ENCODE measurements at places on chromosomes 12 and 14. TPM values are rescaled to one million over a fixed set of nuclear protein-coding genes. Genes with fewer than 3 reads are reported as not detected.

HVCN1 gene
- total RNA-seq = 8.8 TPM

DNA sequence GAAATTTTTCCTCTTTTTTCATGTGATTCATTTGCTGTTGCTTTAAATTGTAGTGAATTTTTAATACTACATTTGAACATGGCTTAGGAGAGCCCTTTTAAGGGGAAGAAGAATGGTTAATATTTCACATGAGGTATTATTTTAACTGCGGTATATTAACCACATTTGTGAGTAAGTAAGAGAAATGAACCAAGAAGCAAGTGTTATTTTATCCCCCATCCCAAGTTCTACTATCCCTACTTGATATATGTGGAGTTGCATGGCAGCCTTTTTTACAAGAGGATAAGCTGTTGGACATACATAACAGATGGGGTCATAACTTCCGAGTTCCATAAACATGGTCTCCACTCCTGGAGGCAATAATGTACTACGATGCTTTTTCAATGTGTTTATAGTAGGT is 623.3 kb downstream of the LRFN5 start:
- H3K36me3 ChIP-seq = no peaks in the 10 kb centered on the region
- DNase-seq = no peak
- H3K4me1 ChIP-seq = no peaks in the 10 kb centered on the region
- no peaks in the 10 kb centered on the region for H3K27me3 ChIP-seq
- no peak overlapping the region for H3K27ac ChIP-seq
- H3K4me3 ChIP-seq = no peak overlapping the region

- no peak overlapping the region for H3K27ac ChIP-seq
- DNase-seq = no peak
- no peaks in the 10 kb centered on the region for H3K36me3 ChIP-seq
- no peaks in the 10 kb centered on the region for H3K4me1 ChIP-seq
- peaks cover 35% of the 10 kb centered on the region for H3K27me3 ChIP-seq
- no peak overlapping the region for H3K4me3 ChIP-seq
Observed at GRCh38 chr14:69285661-69286255, 25.8 kb downstream of the GALNT16 start.

NANOG gene
- total RNA-seq = not detected

BMAL2 gene
- total RNA-seq = 2.0 TPM

STYK1 gene
- total RNA-seq = not detected

PTHLH gene
- total RNA-seq = not detected

DNA sequence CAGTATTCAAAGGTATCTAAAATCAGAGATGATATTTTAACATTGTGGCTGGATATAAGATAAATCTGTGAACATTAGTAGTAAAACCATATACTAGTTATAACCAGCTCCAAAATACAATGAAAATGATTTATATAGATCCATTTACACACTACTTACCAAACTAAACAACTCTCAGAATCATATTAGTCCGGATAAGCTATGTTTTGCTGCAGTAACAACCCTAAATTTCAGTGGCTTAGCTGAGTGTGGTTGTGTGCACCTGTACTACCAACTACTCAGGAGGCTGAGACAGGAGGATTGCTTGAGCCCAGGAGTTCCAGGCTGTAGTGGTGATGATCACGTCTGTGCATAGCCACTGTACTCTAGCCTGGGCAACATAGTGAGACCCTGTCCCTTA is 23.8 kb downstream of the ZDHHC17 start:
- H3K27me3 ChIP-seq = no peaks in the 10 kb centered on the region
- peaks cover 2% of the 10 kb centered on the region for H3K36me3 ChIP-seq
- no peak overlapping the region for H3K27ac ChIP-seq
- DNase-seq = no peak
- peaks cover 26% of the 10 kb centered on the region for H3K4me1 ChIP-seq

HOXC12 gene
- not detected for total RNA-seq

DNA sequence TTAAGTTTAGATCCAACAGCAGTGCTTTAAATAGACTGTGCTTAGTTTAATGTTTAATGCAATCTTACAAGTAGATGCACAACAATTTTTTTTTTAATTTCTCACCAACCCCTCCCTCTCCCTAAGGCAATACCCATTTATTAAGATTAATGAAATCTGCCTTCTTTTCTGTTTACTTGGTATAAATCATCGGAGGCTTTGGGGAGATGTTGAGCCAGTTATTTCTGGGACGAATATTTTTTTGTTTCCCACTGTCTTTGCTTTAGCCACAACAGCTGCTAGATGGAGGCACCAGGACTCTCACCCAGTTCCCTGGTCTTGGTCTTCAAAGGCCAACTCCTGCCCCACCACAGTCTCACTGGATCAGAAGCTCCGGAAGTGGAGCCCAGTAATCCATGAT is 113.4 kb downstream of the PLXNC1 start:
- H3K4me3 ChIP-seq = peak overlapping the region; percentile 93
- peak overlapping the region; percentile 98 for H3K27ac ChIP-seq
- H3K27me3 ChIP-seq = no peaks in the 10 kb centered on the region
- H3K36me3 ChIP-seq = peaks cover 4% of the 10 kb centered on the region
- H3K4me1 ChIP-seq = peaks cover 16% of the 10 kb centered on the region
- no peak for DNase-seq

SLCO1C1 gene
- not detected for total RNA-seq

DNA sequence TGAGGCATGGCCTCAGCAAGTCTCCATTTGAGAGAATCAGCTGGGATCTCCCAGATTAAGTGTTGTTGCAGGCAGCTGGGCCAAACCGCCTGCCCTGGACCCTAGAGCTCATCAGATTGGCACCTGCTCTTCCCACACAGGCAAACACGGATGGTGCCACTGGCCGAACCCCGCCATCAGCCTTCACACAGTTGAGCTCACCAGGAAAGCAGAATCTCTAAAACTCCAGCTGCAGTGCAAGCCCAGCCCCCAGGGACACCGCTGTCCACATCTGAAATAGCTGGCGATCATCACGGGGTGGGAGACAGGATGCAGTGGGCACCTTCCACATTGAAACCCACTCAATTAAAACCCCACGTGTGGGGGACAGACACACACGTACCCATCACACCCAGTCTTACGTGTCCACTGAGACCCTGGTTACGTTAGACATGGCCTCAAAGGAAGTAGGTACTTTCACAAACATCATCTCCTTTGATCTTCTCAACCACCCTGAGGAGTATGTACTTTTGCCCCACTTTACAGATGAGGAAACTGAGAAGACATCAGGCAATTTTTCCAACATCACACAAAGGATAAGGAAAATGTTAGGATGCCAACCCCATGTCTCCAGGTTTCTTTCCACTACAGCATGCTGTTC is 88.8 kb downstream of the SINHCAF start:
- peak overlapping the region; percentile 50 for H3K4me3 ChIP-seq
- H3K27ac ChIP-seq = no peak overlapping the region
- peaks cover 11% of the 10 kb centered on the region for H3K4me1 ChIP-seq
- peaks cover 6% of the 10 kb centered on the region for H3K36me3 ChIP-seq
- no peak for DNase-seq
- H3K27me3 ChIP-seq = peaks cover 86% of the 10 kb centered on the region

SRP54 gene
- 37.9 TPM for total RNA-seq

GRCh38 chr14:20477211-20477876 is 8.1 kb downstream of the PNP start:
- H3K4me1 ChIP-seq = peaks cover 75% of the 10 kb centered on the region
- DNase-seq = peak; percentile 11
- peaks cover 21% of the 10 kb centered on the region for H3K36me3 ChIP-seq
- peak overlapping the region; percentile 84 for H3K27ac ChIP-seq
- peak overlapping the region; percentile 80 for H3K4me3 ChIP-seq
- no peaks in the 10 kb centered on the region for H3K27me3 ChIP-seq

GLT1D1 gene
- total RNA-seq = 0.10 TPM

RERG gene
- not detected for total RNA-seq
